GM12892 (cell line): ENCODE measurements at places on chromosomes 13 and 19.

- no peak for DNase-seq
Measured at GRCh38 chr19:17078036-17078919, 2.7 kb downstream of the MYO9B start.

GRCh38 chr13:39685652-39686051 lies 30.2 kb downstream of the COG6 start:
- DNase-seq, result no peak

- DNase-seq, result no peak
Measured at GRCh38 chr13:109403012-109403421, 383.4 kb downstream of the IRS2 start.

DNA sequence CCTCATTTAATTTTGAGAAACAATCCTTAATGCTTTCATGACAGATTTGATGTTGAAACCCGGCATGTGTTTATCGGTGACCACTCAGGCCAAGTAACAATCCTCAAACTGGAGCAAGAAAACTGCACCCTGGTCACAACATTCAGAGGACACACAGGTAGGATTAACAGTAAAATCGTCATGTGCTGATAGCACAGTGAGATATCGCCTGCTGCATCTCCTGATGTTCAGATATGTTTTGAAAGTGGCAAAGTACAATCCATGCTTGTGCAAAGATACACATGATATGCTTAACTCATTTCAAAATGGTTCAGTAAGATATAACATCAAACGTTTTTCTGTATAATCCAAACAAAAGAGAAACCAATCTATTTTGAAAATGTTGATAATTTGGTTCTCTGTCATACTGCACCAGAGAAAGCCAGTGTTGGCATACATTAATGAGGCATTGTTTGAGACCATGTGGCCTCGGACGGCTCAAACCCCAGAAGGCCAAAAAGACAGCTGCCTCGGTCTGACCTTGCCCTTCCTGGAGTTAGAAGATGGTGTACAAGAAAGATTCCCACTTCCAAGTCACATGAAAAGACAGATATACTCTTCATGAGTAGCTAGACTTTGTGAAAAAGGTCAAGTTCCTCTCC lies 76.2 kb downstream of the DHRS12 start:
- DNase-seq, result no peak

GRCh38 chr13:101614491-101614890 lies 162.0 kb downstream of the ITGBL1 start:
- DNase-seq, result no peak

- no peak for DNase-seq
Measured at GRCh38 chr19:43634872-43635560, 4.6 kb downstream of the CADM4 start.

GRCh38 chr19:2188708-2189385 lies 25.1 kb downstream of the DOT1L start:
- no peak for DNase-seq

- DNase-seq, result no peak
Measured at GRCh38 chr19:39197808-39198207, 1.0 kb downstream of the NCCRP1 start.

DNA sequence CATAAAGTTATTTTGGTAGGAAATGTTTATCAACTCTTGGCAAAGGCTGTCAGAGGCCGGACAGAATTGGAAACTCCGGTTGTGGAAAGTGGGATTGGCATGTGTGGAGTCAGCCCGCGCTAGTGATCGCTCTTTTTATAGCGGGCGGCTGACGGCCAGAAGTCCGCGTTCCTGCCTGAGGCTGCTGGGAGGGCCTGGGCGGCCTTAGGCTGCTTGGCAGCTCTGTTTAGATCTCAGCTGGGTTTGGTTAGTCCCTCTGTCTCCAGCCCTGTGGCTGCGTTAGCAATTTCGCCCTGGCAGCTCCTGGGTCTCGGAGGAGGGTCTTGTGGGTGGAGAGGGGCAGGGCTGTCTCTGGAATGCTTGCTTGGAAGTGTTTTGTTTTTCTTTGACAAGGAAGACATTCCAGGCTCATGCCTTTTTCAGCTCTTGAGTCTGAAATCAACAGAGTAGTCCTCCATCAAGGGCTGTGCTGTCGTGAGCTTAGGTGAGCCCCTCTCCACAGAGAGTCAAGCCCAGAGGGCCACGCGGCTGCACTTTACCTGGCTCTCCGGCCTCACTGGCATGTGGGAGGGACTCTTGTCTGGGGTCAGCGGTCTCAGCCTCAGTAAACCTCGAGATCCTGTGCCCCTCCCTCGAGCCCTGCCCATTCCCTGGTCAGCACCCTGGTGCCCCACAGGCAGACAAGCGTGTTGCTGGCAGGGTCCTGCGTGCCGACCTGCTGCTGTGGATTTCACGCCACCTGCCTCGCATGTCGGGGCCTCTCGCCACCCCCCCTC lies 22.5 kb downstream of the DOT1L start:
- DNase-seq, result no peak

GRCh38 chr13:109735436-109735966 lies 50.9 kb downstream of the IRS2 start:
- DNase-seq, result no peak

GRCh38 chr13:58329746-58330145 lies 698.2 kb downstream of the PCDH17 start:
- DNase-seq, result no peak

- no peak for DNase-seq
Measured at GRCh38 chr13:97018029-97018819, 23.9 kb upstream of the OXGR1 start.

DNA sequence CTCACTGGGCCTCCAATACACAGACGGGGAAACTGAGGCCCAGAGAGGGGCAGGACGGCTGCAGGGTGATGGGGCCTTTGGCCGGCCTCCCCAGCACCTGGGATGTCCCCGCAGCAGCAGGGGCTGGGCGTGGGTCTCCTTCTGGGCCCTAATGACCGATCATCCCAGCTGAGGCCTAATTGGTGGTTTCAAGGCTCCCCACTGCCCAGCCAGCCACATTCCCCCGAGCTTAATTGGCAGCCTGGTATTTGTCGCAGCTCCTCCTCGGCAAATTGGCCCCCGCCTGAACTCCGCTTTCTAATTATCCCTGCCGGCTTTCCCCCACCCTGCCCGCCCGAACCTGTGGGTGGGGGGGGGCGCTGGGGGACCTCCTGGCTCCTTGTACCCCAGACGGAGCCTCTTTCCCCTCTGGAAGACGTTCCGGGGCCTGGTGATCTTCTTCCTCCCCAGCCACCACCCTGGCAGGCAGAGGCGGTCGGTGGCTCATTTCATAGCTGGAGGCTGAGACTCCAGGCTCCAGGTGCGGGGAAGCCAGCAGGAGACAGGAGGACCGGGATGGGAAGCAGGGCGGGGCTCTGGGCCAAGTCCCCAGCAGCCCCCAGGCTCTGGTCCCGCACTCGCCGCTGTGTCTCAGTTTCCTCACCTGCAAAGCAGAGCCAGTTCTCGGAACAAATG lies 27.2 kb upstream of the WDR18 start:
- DNase-seq, result no peak
